Tongue (tissue), 3 donors: ENCODE measurements at places on chromosomes 2 and 18.

DNA sequence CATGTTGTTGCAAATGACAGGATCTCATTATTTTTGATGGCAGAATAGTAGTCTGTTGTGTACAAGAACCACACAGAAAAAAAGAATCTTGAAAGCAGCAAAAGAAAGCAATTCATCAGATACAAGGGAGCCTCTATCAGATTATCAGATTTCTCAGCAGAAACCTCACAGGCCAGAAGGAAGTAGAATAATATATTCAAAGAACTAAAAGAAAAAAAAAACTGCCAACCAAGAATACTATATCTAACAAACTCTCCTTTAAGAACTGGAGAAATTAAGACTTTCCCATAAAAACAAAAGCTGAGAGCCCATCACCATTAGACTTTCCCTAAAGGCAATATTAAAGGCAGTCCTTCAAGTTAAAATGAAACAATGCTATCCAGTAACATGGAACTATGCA lies 15.4 kb downstream of the SULT1C4 start:
- no peak for DNase-seq

DNA sequence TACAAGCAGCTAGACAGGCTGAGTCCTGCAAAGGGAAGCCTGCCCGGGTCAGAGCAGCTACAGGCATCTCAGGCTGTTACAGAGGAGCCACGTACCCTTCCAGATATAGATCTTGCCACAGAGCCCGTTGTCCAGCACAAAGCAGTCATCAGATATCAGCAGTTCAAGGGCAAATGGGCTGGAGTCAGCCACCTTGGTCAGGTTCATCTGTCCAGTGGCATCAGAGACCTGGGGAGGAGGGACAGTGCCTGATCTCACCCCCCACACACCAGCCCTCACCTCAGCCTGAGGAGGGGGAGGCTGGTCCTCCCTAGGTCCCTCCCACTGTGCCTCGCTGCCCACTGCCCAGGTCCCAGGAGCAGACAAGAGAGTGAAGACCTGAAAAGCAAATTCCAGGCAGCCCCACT lies 12.2 kb downstream of the CAPG start:
- no peak for DNase-seq

- no peak for DNase-seq
Observed at GRCh38 chr2:134578316-134578715, 140.5 kb downstream of the TMEM163 start.

DNA sequence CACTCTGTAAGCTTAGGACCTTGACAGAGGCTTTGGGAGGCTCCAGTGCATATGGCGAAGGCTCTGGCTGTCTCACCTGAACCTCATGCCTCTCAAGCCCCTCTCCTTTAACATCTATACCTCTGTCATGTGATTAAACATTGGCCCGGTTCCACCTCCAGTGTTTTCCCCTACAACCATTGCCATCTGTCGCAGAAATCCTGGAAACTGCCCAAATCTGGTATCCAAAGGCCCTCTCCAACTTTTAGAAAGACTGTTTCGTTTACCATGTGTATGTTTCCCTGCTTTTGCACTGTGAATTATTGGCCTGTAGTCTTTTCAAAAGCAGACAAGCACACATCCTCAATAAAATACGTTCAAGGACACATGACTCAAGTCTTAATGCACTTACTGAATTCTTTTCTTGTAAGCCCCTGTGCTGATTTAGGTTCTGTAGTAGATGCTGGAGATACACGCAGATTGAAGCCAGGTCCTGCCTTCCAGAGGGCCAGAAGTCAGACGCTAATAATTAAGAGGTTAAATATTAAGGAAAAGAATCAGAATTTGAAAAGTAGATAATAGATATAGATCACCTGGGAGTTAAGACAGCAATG lies 386.4 kb upstream of the SLC14A2 start:
- DNase-seq, result peak; percentile 28

- DNase-seq, result no peak
Observed at GRCh38 chr18:50334546-50335152, 40.2 kb upstream of the SKA1 start.

DNA sequence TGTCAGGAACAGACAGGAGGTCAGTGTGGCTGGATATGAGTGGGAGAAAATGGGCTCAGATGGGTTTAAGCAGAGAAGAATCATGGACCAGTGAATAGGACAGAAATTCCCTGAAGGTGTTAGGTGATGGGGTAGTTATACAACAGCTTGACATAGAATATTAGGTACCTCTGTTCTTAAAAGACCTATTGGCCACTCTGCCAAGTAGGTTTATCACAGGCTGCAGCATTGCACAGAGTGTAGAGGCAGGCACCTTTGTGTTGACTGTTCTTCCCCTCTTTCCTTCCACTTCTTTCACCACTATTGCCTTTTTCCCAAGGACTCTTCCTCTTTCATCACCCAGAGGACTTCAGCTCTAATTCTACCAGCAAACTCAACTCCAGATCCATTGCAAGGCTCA lies 274.4 kb downstream of the CDCA7 start:
- no peak for DNase-seq

GRCh38 chr18:66599190-66599589 lies 4.7 kb downstream of the CDH19 start:
- DNase-seq, result no peak

GRCh38 chr18:65788373-65788772 lies 37.6 kb downstream of the CDH7 start:
- DNase-seq, result no peak

DNA sequence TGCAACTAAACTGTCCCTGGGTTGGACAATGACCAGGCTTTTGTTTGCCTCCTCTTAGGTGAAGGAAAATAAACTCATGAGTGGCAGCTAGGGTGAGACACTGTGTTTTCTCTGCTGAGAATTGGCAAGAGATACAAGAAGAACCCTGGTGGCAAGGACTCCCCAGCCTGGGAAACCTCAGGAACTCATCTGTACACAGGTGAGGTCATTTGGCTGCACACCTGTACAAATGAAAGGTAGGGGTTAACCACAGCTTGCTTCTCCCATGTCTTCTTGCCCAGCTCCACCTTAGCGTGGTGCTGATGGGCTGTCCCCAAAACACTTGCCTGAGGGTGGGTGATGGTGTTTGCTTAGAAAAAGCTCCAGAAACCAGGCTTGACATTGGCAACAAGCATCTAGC lies 97.2 kb upstream of the FAM136A start:
- DNase-seq, result no peak

GRCh38 chr2:228654707-228655106 lies 473.2 kb upstream of the SPHKAP start:
- DNase-seq, result no peak

GRCh38 chr18:3472681-3473544 lies 22.9 kb downstream of the TGIF1 start:
- no peak for DNase-seq

DNA sequence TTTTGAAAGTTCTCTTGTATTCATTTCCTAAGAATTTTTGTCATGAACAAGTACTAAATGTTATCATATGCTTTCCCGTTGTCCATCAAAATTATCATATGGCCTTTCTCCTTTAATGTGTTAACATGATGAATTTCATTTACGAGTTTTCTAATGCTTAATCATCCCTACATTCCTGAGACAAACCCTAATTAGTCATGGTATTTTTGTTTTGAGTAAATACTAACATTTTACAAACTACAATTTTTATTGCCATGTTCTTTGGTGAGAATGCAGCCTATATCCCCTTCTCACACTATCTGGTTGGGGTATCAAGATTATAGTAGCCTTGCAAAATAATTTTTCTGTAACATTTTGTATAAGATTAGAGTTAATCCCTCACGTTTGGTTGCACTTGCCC lies 14.5 kb downstream of the SMAD2 start:
- no peak for DNase-seq

- DNase-seq, result no peak
Observed at GRCh38 chr2:112181571-112182290, 43.5 kb downstream of the FBLN7 start.

DNA sequence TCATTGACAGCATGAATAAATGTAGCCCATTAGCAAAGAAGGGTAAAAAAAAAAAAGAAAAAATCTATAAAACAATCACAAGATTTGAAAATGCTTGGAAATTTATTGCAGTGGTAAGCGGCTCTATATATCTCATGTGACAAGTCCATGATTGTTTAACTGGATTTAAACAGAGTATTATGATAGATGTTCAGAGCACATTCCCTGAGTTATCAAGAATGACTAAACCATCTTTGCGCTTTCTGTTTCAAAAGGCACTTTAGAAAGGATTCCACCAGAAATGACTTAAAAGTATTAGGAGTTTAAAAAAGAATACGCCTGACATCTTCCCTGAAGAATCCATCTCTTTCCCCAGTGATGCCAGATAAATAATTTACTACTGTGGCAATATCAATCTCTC lies 409.5 kb upstream of the UBE2E3 start:
- no peak for DNase-seq

DNA sequence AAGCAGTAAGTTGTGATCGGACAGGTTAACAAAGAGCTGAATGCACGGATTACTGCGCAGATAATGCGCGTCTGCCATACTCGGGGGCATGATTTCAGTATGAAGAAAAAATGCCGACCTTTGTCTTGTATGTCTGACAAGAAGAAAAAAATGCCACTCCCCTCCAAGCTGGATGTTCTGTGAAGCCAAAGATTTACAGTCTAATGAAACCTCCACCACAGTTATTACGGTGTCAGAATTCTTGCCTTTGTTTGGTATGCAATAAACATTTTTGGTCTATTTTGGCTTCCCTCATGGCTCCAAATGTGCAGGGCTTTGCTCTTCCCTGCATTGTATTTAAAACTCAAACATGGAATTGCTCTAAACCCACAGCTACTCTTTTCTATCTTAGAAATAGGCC lies 72.2 kb upstream of the THUMPD2 start:
- DNase-seq, result no peak

DNA sequence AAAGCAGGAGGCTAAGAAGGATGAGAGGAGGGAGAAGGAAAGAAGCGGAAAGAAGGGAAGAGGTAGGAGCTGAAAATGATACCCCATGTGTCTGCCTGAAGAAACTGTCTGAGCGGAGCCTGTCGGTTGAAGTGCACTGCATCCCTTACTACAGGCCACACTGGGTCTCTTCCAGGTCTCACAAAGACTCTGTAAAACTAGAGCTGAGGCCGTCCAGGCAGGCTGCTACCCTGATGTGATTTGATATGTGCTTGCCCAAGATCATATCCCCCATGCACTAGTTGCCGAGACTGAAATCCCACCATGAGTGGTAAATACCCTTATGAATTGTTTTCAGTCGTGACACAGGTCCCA lies 134.4 kb downstream of the MAIP1 start:
- no peak for DNase-seq

GRCh38 chr18:293536-293935 lies 25.7 kb upstream of the THOC1 start:
- DNase-seq, result peak; percentile 59

GRCh38 chr2:68909793-68910674 lies 38.8 kb upstream of the BMP10 start:
- peak; percentile 87 for DNase-seq

GRCh38 chr2:217215877-217216276 lies 356.0 kb upstream of the TNP1 start:
- DNase-seq, result no peak

DNA sequence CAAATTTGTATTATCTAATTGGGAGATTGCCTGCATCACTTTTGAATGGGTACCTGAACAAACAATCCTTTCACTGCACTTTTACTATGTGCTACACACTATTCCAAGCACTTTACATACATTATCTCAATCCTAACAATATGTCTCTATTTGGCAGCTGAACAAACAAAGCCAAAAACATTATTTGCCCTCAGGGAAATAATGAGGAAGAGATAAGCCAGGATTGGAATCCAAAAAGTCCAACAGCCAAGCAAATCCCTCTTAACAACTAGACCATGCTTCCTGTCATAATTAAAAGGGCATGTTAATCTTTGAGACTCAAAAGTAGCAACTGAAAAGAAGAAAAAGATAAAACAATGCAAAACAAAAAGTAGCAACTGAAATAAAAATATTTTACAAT lies 32.1 kb downstream of the RPRD1A start:
- DNase-seq, result no peak

GRCh38 chr2:234273887-234274584 lies 222.8 kb downstream of the ARL4C start:
- DNase-seq, result no peak

- no peak for DNase-seq
Observed at GRCh38 chr2:107405261-107405660, 421.4 kb upstream of the RGPD4 start.

- DNase-seq, result no peak
Observed at GRCh38 chr2:10478298-10478625, 30.1 kb upstream of the ODC1 start.

DNA sequence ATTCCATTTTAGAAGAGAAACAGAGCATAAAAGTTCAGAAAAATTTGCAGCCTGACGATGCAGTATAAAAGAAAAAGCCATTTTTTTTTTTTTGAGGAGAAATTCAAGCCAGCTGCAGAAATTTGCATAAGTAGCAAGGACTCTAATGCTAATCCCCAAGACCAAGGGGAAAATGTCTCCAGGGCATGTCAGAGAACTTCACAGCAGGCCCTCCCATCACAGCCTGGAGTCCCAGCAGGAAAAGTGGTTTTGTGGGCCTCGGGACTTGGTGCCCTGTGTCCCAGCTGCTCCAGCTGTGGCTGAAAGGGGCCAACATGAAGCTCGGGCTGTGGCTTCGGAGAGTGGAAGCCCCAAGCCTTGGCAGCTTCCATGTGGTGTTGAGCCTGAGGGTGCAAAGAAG lies 325.3 kb upstream of the HNMT start:
- no peak for DNase-seq

- no peak for DNase-seq
Observed at GRCh38 chr2:106184857-106185256, 9.2 kb downstream of the UXS1 start.

GRCh38 chr2:239824866-239825704 lies 200.1 kb downstream of the NDUFA10 start:
- no peak for DNase-seq

GRCh38 chr2:136932700-136933099 lies 167.4 kb downstream of the THSD7B start:
- peak; percentile 25 for DNase-seq

GRCh38 chr2:100145893-100146656 lies 3.7 kb upstream of the AFF3 start:
- no peak for DNase-seq
